KG1 (cell line): ENCODE measurements at places on chromosomes 6 and 20.
A peak's percentile ranks its signal among the peaks of the same experiment; 100 is the strongest.

GRCh38 chr20:33981347-33981746 lies 12.4 kb upstream of the RALY start:
- no peak for DNase-seq

GRCh38 chr6:33000055-33000454 lies 9.3 kb downstream of the HLA-DOA start:
- DNase-seq = no peak

DNA sequence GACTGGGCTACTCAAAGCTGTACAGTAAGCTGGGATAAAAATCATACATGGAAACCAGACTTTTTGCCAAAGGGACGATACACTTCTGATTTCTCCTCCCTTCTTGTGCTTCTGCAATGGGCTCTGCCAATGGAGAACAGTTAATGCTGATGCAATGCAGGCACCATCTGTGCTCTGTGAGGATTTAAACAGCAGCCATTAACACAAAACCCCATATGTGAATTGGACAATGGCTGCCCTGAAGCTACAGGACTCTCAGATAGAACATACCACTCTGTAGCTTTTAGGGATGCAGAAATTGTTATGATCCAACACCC lies 71.9 kb downstream of the GJA10 start:
- no peak for DNase-seq

GRCh38 chr6:6131492-6132109 lies 124.9 kb upstream of the NRN1 start:
- no peak for DNase-seq

- no peak for DNase-seq
These were observed 138.3 kb upstream of the CDYL start for GRCh38 chr6:4637691-4638433.

GRCh38 chr6:111301946-111302345 lies 181.1 kb downstream of the REV3L start:
- no peak for DNase-seq

DNA sequence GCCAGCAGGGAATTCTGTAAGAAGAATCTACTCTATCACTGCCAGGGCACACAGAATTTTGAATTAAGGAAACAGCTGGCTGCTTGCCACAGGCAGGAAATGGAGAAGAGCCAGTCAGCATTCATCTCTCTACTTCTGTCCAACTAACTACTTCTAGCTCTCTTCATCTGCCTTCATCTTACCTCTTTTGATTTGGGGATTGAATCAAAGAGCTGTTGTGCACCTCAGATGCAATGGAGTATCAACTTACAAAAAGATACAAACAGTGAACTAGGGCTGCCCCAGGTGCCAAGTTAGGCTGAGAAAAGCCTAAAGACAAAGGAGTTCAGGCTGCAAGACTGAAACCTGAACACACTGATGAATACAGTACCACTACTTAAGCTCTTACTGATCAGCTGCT lies 82.0 kb downstream of the PTPRK start:
- DNase-seq = no peak

DNA sequence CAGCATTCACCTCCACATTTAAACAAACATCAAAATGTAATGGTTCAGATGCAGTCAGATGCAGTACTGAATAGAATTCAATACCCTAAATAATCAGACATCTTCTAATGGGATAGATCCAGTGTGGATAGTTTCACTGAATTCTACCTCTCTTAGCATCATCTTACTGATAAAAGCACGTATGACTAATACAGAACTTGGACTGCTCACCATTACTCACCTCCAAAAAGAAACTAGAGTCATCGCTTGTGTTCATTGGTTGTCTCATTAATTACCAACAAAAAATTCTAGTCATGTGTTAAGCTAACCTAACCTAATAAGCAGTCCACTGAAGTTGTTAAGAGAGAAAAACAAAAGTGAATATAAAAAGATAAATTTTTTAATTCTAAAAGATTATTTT lies 165.9 kb upstream of the IRAK1BP1 start:
- DNase-seq = no peak

- DNase-seq = no peak
These were observed 41.2 kb downstream of the TRAF3IP2 start for GRCh38 chr6:111564482-111564945.

DNA sequence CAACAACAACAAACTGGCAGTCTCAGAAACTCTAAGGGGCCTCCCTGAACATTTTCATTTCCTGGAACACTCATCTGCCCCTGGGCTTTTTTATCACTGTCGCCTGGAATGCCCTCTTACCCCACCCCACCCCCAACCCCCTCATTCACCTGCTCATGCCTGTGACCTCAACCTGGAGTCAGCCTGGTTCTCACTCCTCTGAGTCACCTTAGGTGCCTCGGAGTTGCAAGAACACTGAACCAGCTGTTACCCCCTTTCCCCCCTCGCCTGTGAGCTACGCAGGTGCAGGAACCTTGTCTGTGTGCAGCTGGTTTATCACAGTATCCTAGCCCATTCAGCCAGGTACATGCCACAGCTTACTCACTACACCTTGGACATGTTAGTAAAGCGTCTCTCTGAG lies 12.8 kb upstream of the SNAI1 start:
- DNase-seq = no peak

DNA sequence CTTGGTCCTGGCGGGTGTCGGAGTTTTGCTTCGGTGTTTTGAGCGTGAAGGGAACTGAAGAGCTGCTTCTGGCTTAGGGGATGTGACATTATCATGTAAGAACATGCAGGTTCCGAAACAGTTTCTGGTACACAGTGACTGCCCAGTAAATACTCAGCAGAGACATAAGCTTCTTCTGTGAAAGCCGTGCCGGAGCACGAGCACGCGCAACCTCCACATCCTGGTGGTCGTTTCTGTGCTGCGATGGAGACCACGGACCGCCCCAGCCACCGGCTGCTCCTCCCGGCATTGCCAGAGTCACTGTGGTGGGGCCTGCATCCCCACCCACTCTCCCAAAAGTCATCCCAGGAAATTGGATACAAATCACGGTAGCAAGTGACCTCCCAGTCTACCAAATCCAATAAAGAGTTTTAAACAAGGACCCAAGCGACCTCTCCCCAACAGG lies 18.7 kb downstream of the KIF25 start:
- no peak for DNase-seq

GRCh38 chr20:32444474-32445220 lies 86.5 kb downstream of the ASXL1 start:
- no peak for DNase-seq

DNA sequence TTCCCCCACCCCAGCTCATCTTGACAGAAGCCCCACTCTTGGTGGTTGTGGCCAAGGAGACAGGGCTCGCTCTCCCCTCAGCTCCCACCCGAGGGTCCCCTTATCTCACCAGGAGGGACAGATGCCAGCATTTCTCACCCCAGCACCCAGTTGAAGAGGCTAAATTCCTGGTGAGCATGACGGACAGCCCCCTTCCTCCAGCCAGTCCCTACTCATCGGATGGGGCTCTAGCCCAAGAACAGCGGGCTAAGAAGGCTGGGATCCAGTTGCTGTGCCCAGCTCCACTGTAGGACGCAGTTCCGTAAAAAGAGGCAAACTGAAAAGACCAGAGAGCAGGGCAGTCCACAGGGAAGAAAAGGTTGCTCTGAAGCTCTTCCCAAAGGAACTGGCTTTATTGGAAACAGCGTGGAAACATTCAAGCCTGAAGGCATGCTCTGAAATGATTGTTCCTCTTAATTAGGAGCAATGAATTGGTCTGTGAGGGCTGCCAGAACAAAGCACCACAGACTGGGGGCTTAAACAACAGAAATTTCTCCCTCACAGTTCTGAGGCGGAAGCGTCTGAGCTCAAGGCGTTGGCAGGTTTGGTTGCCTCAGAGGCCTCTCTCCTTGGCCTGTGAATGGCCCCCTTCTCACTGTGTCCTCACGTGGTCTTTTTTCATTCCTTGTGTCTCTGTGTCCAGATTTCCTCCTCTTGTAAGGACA lies 17.9 kb upstream of the KIF25 start:
- DNase-seq = no peak

DNA sequence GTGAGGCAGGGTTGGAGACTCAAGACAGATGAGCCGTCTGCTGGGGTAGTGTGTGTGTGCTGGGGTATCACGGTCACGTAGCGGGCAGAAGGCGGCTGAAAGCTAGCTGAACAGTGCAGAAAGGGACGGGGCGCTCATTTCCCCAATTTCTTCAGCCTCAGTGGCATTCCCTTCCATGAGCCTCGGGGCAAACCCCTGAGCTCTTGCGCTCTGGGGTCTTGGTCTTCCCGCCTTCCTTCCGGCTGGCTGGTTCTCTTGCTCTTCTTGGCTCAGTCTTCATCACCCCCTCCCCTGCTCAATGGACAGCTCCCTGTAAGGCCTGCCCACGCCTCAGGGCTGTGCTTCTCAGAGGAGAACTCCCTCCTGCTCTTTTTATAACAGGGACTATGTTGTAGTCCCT lies 15.5 kb upstream of the TMEM181 start:
- no peak for DNase-seq

DNA sequence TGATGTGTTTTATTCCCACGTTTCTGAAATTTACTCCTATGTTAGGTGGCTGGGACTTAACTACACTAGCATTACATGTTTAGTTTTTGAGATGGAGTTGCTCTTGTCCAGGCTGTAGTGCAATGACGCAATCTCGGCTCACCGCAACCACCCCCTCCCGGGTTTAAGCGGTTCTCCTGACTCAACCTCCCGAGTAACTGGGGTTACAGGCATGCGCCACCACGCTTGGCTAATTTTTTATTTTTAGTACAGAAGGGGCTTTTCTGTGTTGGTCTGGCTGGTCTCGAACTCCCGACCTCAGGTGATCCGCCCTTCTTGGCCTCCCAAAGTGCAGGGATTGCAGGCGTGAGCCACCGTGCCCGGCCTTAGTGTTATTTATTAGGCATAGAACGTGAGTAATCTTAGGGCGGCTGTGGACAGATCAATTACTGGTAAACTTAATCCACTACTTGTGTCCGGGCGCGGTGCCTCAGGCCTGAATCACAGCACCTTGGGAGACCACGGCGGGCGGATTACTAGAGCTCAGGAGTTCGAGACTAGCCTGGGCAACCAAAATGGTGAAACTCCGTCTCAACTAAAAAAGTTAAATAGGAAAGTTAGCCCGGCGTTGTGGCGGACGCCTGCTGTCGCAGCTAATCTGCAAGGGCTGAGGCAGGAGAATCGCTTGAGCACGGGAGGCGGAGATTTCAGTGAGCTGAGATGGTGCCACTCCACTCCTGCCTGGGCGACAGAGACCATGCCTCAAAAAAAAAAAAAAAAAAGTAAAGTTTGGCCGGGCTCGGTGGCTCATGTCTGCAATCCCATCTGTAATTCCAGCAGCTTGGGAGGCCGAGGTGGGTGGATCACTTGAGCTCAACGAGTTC lies 123.7 kb upstream of the BTN3A2 start:
- DNase-seq = no peak

- no peak for DNase-seq
These were observed 49.2 kb downstream of the MRAP2 start for GRCh38 chr6:84082689-84083265.

DNA sequence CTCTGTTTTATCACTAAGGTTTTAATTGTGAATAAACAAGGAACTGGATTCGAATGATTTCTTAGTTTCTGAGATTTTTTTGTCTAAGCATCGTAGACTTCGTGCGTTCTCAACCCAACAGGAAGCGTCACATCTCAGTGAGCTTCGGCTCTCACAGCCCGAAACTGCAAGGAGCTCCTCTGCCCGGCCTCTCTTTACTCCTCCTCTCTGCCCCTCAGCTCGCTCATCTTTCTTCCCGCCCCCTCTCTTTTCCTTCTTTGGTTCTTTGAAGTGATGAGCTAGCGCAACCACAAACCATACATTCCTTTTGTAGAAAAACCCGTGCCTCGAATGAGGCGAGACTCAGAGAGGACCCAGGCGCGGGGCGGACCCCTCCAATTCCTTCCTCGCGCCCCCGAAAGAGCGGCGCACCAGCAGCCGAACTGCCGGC lies 480 bp upstream of the NT5E start:
- DNase-seq = no peak

DNA sequence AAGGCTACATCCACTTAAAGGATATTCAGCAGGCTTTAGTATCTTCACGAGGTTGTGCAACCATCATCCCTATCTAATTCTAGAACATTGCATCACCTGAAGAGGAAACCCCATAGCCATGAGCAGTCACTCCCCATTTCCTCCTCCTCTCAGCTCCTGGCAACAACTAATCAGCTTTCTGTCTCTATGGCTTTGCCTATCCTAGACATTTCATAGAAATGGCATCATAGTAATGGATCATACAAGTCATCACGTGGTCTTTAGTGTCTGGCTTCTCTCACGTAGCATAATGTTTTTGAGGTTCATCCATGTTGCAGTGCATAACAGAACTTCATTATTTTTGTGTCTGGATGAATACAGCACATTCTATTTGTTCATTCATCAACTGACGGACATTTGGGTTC lies 20.5 kb downstream of the SNAI1 start:
- peak; percentile 9 for DNase-seq
